ENCODE measurements at places on chromosomes 1 and 21.
A peak's percentile ranks its signal among the peaks of the same experiment; 100 is the strongest.

- DNase-seq: no peak
Observed at GRCh38 chr1:29832936-29833335, 596.6 kb downstream of the PTPRU start.

GRCh38 chr21:16605597-16605996 lies 875.8 kb downstream of the USP25 start:
- no peak for DNase-seq

- DNase-seq: no peak
Observed at GRCh38 chr1:16162163-16162822, 6.4 kb upstream of the EPHA2 start.

GRCh38 chr1:226424221-226425003 lies 16.5 kb upstream of the PARP1 start:
- no peak for DNase-seq

GRCh38 chr1:230144758-230145504 lies 77.9 kb downstream of the GALNT2 start:
- no peak for DNase-seq

DNA sequence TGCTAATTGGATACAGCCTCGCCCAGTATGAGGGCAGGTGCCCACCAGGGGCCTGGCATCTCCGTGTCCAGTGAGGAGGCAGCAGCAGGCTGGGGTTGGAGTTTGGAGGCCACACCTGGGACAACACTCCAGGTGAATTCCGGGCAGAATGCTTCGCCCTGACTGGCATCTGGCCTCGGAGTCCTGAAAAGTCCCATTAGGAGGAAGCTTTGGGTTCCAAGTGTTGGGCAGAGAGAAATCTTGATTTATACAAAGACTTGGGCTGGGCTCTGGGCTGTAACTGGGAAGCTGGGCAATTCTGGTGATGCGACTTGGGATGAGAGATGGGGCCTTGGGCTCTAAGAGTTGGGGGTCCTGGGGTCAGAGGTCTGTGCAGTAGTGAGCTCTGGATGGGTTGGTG lies 48.1 kb upstream of the CSF3R start:
- DNase-seq: peak; percentile 55

- DNase-seq: no peak
Observed at GRCh38 chr1:31978843-31979400, 34.7 kb upstream of the KHDRBS1 start.

DNA sequence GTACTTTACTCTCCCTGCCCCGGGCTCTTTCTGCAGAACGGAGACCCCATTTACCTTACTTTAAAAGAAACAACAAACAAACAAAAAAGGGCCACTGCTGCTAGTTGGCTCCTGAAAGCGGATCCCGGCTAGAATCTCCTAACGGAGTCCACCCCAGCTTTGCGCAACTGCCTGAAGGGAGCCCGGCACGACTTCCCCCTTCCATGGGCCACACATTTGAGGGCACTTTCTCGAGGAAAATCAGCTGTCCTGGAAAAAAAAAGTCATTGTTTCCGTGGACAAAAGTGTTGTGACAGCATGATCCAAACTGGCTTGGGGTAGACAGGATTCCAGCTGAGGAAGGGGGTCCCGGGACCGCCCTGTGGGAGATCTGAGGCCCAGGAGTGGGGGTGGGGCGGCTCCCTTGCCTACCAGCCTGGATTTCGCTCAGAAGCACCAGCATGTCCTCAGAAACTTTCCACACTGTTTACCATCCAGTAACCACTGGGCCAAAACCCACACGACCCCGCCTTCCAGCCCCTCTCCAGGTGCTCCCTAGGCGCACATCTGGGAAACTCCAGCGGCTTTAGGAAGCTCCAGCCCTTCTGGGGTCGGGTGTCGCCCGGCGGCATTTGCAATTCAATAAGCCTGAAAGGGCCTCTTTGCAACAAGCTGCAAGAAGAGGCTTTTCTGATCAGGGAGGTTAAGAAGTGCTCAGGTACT lies 4.8 kb downstream of the RIPK4 start:
- DNase-seq: no peak

DNA sequence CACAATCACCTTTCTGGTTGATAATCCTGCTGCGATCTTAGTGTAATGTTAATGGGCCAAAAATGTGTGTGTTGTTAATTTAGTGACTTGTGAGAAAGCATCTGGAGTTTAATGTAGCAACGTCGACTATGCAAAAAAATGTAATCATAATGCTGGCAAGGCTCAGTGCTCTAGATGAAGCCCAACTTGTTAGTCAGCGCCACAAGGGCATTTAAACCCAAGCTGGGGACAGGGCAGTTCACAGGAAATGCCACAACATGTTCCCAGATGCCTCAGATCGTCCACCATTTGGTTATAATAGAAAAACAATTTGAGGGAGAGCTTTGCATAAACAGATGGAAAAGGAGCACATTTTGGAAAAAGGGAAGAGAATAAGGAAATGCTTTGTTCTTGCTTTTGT lies 585.4 kb upstream of the PLXNA2 start:
- DNase-seq: no peak

GRCh38 chr1:61079296-61079897 lies 3.0 kb upstream of the NFIA start:
- no peak for DNase-seq

- DNase-seq: no peak
Observed at GRCh38 chr1:104953555-104953954, 1203.9 kb downstream of the AMY1C start.

DNA sequence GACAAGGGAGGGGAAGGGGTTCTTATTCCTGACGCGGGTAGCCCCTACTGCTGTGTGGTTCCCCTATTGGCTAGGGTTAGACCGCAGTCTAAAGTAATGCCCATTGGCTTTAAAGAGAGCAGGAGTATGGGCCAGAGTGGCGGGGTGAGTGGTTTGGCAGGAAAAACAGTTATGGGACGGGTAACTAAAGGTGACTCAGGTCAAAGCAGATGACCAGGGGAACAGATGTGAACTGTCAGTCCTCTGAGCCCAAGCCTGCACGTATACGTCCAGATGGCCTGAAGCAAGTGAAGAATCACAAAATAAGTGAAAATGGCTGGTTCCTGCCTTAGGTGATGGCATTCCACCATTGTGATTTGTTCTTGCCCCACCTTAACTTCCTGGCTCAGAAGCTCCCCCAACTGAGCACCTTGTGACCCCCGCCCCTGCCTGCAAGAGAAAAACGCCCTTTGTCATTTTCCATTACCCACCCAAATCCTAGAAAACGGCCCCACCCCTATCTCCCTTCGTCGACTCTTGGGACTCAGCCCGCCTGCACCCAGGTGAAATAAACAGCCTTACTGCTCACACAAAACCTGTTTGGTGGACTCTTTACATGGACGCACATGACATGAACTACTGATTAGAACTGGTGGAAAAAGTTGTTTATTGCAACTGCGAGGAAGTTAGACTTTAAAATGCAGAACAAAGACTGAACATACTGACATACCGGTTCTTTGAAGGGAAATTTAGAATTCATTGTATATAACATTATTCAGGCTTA lies 758 bp upstream of the ATAD3B start:
- no peak for DNase-seq

- no peak for DNase-seq
Observed at GRCh38 chr1:157562515-157562914, 10.2 kb upstream of the FCRL5 start.

- no peak for DNase-seq
Observed at GRCh38 chr1:231487910-231488309, 40.6 kb upstream of the TSNAX start.

DNA sequence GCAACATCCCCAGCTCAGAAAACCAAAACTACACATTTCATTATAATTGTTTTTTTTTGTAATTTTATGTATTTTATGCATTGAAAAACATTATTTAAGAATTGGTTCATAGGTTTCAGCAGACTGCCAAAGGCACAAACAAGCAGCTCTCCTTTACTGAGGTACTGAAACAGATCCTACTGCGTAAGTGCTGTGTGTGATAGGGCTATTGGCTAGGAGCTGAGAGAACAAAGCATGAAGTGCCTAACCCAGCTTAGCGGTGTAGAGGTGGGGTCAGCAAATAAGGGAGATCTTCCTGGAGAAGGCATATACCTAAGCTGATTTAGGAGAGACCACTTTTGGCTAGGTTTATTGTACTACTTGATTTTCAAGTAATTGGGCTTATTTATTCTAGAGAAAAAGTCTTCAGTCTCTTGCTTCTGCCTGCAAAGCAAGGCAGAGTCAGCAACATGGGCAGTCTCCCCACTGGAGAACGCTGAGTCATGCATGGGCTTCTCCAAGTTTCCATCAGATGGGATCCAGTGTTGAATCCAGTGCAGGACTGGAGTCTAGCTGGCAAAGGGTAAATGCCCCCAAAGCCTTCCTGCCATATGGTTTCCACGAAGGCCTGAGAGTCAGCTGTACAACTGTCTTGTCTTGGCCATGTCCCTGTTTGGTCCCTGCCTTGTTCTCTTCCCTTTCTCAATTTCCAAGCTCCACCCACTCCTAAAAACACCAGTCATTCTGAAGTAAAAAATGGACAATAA lies 18.0 kb upstream of the YTHDF2 start:
- no peak for DNase-seq

DNA sequence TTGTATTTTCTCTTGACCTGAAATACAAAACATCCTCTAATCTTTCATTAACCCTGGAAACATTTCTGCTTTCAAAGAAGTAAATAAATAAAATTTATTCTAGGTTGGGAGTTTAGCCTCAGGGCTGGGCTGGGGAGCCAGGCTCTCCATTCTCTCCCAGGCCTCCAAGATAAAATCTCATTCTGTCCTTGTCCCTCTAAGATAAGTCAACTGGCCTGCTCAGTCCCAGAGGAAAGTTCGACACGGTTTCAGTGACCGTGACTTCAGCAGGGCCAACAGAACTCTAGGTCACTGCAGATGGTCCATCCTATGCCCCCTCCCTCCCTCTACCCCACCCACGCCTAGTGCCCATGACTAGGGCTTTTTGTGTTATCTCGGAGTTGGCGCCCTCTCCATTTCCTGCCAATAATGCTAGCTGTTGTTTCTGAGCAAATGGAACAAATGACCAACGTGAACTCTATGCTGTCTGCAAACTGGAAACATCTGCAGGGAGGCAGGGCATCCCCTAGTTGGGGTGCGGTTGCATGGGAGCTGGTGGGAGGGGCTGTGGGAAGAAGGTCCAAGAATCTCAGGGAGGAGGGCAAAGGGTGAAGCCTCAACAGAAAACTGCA lies 10.1 kb upstream of the ADORA3 start:
- no peak for DNase-seq

DNA sequence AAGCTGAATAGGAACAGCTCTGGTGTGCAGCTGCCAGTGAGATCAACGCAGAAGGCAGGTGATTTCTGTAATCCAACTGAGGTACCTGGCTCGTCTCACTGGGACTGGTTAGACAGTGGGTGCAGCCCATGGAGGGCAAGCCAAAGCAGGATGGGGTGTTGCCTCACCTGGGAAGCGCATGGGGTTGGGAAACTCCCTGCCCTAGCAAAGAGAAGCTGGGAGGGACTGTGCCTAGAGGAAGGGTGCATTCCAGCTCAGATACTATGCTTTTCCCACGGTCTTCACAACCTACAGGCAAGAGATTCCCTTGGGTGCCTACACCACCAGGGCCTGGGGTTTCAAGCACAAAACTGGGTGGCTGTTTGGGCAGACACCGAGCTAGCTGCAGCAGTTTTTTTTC lies 183.2 kb downstream of the DNM3 start:
- no peak for DNase-seq
